ENCODE measurements at places on chromosomes 16 and 17.

DNA sequence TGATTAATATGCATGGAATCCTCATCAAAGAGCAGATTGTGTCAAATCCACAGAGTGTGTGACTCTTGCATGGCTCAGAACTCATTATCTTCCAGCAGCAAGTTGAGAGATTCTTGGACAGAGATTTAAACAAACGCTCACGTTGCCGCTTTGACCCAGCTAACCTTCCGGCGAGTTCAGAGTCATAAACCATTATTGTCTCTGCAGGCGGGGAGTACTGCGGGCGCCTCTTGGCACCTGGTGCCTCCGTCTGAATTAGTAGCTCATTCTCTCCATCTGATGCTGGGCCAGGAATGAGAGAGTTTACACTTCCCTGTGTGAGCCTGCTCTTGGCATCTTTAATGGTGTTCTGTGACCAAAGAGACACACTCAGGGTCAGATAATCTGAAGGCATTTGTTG is 138.6 kb upstream of the WSCD1 start:
- no peak for DNase-seq

DNA sequence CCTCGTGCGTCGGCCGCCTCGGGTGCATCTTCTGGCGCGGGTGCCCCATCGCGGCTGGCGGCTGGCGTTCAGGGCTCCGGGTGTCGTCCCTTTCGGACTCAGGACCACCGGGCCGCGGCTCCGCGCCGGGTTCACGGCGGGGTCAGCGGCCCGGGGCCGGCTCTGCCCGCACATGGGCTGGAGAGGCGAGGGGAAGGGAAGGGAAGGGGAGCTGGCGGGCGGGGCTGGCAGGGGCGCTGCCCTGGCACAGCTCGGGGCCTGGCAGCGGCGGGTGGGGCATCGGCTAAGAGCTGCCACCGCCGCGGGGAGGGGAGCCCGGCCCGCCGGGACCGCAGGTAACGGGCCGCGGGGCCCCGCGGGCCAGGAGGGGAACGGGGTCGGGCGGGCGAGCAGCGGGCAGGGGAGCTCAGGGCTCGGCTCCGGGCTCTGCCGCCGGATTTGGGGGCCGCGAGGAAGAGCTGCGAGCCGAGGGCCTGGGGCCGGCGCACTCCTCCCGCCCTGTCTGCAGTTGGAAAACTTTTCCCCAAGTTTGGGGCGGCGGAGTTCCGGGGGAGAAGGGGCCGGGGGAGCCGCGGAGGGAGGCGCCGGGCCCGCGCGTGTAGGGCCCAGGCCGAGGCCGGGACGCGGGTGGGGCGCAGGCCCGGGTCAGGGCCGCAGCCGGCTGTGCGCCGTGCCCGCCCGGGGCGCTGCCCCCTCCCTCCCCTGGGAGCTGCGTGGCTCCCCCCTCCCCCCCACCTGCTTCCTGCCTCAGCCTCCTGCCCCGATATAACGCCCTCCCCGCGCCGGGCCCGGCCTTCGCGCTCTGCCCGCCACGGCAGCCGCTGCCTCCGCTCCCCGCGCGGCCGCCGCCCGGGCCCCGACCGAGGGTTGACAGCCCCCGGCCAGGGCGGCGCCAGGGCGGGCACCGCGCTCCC is 646 bp downstream of the HIC1 start:
- DNase-seq: no peak

DNA sequence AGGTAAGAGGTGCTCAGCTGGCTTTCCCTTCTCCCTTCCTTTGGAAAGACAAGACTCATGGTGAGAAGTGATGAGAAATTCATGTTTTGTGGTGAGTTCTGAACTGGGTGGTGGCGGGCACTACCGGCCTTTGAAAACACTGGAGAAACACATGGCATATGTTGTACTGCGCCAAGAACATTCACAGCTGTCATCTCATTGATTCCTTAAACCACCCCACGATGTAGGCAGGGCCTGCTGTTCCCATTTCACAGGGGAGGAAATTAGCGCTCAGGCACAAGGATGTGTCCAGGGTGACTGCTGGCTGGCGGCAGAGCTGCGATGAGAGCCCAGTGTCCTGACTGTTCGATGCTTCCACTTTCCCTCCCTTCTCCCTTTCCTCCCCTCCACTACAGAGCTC is 1.6 kb upstream of the DOC2B start:
- DNase-seq: no peak

DNA sequence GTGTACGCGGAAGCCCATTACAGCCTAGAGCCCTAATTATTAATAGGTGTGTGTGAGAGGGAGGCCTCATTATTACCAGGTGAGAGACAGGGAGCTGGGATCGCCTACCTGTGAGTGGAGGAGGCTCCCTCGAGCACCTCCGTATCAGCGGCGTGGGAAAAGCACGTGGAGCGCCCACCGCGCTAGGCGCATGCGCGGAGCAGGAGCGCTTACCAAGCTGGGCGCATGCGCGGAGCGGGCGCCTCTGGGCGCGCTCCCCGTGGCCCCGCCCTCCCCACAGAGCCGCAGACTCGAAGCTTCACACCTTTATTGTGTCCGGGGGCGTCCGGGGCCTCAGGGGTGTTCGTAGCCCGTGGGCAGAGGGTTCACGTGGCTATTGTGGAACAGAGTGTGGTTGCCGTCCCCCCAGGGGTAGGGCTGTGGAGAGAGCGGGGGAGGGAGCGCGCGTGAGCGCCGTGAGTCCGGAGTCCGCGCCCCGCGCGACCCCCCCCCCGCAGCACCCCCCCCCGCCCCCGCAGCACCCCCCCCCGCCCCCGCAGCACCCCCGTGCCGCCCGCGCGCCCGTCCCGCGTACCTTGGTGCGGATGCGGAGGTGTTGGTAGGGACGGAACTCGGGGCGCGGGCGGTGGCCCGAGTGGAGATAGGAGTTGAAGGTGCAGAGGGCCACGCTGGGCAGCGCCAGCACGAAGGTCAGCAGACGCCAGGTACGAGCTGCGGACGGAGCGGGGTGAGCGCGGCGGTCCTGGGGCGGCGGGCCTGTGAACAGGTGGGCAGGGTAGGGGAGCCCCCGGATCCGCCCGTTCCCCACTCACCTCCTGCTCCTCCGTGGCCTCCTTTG is 500 bp downstream of the COX6A2 start:
- DNase-seq: no peak

DNA sequence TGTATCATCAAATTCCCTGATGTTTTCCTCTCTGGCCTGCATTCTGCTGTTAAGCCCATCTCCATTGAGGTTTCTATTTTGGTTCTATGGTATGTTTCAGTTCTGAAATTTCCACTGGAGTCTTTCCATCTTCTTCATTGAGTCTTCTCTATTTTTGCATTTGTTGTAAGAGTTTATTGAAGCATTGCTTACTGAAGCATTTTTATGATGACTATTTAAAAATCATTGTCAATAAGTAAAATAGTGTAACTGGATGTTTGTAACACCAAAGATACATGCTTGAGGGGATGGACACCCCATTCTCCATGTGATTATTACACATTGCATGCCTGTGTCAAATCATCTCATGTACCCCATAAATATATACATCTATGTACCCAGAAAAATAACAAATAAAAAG is 8.6 kb downstream of the KRT40 start:
- DNase-seq: no peak

GRCh38 chr16:85314512-85314971 is 202.3 kb upstream of the CIBAR2 start:
- no peak for DNase-seq

DNA sequence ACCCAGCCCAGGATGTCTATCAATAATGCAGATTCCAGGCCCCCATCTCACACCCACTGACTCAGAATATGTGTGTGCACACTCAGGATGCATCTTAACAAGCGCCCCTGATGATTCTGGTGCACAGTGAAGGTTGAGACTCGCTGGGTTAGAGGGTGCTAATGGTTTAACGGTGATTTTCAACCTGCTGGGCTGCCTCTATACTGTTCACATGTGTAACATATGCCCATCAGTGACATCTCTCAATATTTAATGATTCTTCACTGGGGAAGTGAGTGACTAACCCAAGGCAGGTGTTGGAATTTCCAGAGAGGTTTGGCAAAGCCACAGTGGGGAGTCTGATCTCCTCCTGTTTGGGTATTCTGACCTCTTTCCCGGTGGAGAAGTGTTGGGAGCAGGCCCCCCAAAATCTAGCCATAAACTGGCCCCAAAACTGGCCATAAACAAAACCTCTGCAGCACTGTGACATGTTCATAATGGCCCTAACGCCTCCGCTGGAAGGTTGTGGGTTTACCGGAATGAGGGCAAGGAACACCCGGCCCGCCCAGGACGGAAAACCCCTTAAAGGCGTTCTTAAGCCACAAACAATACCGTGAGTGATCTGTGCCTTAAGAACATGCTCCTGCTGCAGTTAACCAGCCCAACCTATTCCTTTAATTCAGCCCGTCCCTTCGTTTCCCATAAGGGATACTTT is 4.1 kb upstream of the DOC2B start:
- no peak for DNase-seq

DNA sequence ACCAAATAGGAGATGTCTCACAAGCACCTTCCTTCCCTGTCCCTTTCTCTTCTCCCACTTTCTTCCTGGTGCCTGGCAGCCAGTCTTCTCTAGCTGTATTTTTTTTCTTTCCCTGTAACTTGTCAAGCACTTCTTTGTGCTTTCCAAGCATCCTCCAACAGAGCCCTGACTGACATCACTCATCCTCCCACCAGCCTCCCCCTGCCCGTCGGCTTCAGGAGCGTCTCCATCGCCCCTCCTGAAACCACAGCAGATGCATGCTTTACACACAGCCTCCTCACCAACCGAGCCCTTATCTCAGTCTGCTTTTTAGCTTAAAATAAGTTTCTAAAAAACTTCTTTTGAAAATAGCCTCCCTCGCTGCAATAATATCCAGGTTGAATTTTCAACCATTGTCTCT is 268.7 kb upstream of the CDH5 start:
- no peak for DNase-seq

GRCh38 chr17:40604327-40605080 is 39.2 kb upstream of the CCR7 start:
- no peak for DNase-seq

DNA sequence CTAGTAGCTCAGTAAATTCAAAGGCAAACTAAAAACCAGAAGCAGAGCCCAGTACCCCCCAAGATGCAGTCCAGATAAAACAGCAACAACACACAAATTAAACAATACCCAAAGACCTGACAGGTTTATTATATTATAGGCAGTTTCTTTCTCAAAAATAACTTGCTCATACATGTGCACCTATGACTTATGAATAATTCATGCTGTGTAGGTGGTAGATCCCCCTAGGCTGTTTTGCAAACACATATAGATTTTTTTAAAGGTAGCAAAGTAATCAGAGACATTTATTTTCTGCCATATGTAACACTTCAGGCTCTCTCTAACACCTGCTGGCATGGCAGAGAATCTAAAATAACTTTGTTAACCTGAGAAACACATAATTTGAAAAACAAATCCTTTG is 27.2 kb downstream of the CACNG1 start:
- no peak for DNase-seq

DNA sequence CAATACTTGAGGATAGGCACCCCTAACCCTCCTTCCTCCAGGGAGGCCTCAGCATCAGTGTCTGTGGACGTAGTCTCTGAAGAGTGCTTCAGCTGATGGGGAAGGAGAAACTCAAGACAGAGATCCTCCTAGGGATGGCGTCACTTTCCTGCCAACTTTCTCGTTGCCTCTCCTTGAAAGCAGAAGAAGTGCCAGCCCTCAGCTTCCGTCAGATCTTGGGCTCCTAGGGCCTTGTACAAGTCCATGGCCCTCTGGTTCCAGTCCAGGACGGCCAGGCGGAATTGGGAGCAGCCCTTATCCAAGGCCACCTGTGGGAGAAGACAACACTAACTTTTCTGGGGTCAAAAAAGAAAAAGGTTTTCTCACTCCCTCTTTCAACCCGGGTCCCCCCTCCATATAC is 1.3 kb downstream of the SAT2 start:
- no peak for DNase-seq

- no peak for DNase-seq
These were observed 5.7 kb upstream of the STAT5A start for GRCh38 chr17:42282478-42283080.

DNA sequence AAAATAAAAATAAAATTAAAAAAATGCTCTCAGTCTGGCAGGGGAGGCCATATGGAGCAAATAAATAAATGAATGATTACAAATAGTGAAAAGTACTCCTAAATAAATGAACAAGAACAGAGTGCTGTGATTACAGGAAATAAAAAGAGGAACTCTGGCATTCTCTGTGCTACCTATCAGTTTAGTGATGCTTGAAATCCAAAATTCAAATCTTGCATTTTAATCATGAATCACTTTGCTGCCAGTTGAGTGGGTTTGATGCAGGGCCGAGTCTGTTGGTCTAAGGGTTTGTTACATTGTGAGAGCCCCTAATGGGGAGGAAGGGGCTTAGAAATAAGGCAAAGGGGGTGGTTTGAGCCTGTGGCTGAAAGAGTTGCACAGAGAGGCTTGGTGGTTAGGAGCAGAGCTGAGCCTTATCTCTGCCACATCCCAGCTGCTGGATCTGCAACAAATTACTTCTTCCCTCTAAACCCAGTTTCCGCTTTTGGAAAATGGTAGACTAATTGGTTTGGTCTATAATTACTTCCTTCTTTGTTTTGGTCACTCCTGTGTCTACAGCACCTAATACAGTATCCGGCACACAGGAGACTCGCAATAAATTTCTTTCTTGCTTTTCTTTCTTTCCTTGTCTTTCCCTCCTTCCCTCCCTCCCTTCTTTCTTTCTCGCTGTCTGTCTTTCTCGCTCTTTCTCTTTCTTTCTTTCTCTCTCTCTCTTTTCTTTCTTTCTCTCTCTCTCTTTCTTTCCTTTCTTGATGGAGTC is 6.3 kb upstream of the ABCC1 start:
- DNase-seq: no peak

DNA sequence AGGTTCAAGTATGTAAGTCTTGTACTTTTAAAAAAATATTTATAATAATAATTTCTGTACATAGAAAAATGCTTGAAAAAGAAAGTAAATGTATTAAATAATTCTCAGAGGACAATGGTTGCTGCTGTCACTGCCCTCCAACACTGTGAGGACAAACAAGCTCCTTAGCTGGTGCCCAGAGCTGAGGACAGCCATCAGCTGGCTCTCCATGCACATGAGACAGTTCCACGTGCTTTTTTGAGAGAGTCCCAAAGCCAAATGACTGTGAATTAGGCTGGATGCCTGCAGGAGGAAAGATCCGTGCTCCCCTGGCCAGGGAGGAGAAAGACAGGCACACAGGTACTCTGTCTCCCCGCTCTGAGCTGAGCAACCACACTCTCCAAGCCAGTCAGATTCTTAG is 115.5 kb upstream of the IRX5 start:
- no peak for DNase-seq

DNA sequence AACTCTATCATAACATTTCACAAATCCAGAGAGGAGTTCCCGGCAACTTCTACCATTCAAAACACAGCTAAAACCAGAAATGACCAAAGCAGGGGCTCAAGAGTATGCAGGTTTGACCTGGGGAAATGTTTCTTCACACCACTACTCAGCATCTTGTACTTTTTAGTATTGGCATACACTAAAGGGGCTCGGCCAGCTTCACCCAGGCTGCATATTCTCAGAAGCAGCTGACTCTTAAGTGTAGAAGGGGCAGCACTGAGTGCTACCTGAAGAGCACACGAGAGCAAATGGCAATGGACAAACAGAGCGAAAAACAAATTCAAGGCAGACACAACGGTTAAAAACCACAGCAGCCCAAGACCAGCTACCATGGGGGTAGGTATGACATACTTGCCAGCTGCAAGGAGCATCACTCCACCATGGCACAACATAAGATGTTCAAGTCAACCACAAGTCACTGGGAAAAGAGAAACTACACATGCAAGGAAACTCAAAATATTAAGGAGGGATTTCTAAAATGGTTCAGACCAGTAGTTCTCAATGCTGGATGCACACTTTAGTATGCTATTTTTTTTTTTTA is 34.4 kb downstream of the N4BP1 start:
- no peak for DNase-seq

- DNase-seq: no peak
These were observed 41.8 kb downstream of the TNRC6C start for GRCh38 chr17:78000341-78000740.

Data from SIG-M5 (cell line).